ENCODE measurements at places on chromosomes 16 and 17. TPM values are rescaled to one million over a fixed set of nuclear protein-coding genes. Genes with fewer than 3 reads are reported as not detected.

The SNX11 gene
- total RNA-seq: 23.0 TPM

The VTN gene
- total RNA-seq: not detected

The OR3A3 gene
- total RNA-seq: not detected

The HID1 gene
- 1.6 TPM for total RNA-seq

The KRT39 gene
- total RNA-seq: not detected

The SERPINF2 gene
- not detected for total RNA-seq

The ZKSCAN2 gene
- 5.0 TPM for total RNA-seq

DNA sequence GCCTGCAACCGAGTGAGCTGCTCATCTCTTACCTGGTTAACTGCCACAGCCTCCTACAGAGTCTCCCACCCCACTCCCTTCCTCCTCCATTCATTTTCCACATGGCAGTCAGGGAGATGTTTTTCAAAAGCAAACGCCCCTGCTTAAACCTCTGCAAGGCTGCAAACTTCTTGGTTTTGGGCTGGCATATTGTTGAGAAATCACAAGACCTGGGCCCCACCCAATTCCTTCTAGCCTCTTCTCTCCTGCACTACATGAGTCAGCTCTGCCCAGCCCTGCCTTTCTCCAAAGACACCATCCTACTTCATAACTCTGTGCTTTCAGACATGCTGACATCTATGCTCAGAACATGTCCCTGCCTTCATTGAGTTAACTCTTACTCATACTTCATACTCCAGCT, 136.1 kb downstream of the SPACA3 start:
- H3K27me3 ChIP-seq: peaks cover 17% of the 10 kb centered on the region
- DNase-seq: no peak
- no peak overlapping the region for H3K4me3 ChIP-seq

GRCh38 chr16:47477679-47478078, 16.5 kb downstream of the PHKB start:
- no peak overlapping the region for H3K27ac ChIP-seq
- DNase-seq: no peak
- H3K4me1 ChIP-seq: peaks cover 18% of the 10 kb centered on the region
- peaks cover 6% of the 10 kb centered on the region for H3K36me3 ChIP-seq
- no peak overlapping the region for H3K4me3 ChIP-seq

- DNase-seq: no peak
- no peaks in the 10 kb centered on the region for H3K27me3 ChIP-seq
- no peaks in the 10 kb centered on the region for H3K36me3 ChIP-seq
Observed at GRCh38 chr16:81519301-81520150, 74.9 kb downstream of the CMIP start.

DNA sequence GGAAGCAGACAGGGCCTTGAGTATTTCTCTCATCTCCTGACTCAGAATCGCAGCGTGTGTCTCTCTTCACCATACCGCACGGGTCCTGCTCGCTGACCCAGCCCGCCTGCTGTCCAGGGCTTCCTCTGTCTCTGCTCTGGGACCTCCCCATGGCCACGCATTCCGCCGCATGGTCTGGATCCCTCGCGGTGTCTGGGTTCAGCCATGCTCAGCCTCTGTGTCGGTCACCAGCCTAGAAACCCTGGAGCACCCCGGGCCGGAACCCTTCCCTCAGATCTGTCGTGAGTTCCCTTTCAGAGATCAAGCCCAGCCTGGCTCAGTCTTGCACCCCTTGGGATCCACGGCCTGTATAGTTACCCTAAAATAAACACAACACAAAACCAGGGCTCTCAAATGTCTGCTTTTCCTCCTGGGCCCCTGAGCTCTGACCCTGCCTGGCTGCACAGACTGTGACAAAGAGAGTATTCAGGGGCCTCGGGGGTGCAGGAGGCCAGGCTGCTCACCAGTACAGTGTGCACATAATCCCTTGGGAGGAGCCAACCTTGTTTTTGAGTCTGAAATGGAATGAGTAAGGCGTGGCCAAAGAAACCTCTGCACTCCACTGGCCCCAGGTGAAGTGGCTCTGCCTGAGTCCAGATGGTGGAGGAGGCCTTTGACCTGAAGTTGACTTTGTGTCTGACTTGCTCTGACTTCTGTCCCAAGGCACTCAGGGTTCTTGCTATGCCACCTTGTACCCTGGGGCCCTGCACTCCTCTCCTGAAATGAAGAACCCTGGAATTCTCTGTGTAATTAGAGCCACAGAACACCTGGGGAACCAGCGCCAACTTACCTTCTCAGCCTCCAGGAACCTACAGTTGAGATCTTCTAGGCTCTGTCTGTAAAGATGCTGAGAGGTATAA, 5.8 kb upstream of the SPIRE2 start:
- peaks cover 4% of the 10 kb centered on the region for H3K27me3 ChIP-seq
- H3K27ac ChIP-seq: no peak overlapping the region
- H3K36me3 ChIP-seq: no peaks in the 10 kb centered on the region
- no peak overlapping the region for H3K4me3 ChIP-seq

GRCh38 chr17:42428141-42428944, 5.3 kb upstream of the CAVIN1 start:
- H3K36me3 ChIP-seq: no peaks in the 10 kb centered on the region
- peaks cover 9% of the 10 kb centered on the region for H3K27me3 ChIP-seq
- DNase-seq: peak; percentile 57
- peaks cover 4% of the 10 kb centered on the region for H3K4me1 ChIP-seq
- H3K27ac ChIP-seq: no peak overlapping the region
- H3K4me3 ChIP-seq: no peak overlapping the region

DNA sequence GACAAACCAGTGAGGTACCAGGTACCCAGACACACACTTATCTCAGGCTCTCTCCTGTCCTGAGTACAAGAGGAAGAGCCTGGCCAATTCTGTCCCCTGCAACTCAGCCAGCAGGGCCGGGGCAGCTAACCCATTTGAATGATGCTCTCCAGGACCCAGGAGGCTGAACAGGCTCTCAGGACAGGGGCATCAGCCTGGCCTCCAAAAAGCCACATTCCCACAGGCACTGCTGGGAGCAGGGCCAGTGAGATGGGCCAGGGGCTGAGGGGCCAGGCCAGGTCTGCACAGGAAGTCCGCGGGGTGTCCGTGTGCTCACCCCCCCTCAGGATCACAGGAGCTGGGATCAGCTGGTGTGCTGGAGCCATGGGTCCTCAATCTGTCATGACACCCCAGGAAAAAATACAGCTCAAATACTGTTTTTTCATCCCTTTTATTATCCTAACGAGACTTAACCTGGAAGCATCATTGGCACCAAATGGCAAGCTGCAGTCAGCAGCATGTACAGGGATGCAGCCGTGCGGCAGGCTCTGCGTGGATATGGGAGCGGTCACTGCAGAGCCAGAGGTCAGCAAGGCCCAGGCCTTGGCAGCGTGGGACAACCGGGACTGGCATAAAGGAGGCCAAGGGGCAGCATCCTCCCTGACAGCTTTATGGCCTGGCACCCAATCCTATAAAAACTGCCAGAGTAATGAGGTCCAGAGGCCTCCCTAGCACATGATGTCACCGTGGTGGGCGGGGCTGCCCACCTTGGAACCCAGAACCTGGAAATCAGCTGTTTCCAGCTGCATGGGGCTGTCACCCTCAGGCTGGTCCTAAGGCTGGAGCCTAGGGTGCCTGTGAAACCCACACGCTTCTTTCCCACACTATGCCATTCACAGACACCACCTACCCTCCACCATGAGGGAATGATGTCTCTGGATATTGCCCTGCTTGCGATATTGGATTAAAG, 276.7 kb downstream of the C16orf95 start:
- no peak overlapping the region for H3K27ac ChIP-seq
- no peaks in the 10 kb centered on the region for H3K36me3 ChIP-seq
- H3K4me3 ChIP-seq: no peak overlapping the region

GRCh38 chr17:63698886-63699637, 863 bp downstream of the LIMD2 start:
- H3K36me3 ChIP-seq: peaks cover 39% of the 10 kb centered on the region
- peak overlapping the region; percentile 83 for H3K4me3 ChIP-seq
- peak overlapping the region; percentile 92 for H3K27ac ChIP-seq
- H3K4me1 ChIP-seq: peaks cover 70% of the 10 kb centered on the region

DNA sequence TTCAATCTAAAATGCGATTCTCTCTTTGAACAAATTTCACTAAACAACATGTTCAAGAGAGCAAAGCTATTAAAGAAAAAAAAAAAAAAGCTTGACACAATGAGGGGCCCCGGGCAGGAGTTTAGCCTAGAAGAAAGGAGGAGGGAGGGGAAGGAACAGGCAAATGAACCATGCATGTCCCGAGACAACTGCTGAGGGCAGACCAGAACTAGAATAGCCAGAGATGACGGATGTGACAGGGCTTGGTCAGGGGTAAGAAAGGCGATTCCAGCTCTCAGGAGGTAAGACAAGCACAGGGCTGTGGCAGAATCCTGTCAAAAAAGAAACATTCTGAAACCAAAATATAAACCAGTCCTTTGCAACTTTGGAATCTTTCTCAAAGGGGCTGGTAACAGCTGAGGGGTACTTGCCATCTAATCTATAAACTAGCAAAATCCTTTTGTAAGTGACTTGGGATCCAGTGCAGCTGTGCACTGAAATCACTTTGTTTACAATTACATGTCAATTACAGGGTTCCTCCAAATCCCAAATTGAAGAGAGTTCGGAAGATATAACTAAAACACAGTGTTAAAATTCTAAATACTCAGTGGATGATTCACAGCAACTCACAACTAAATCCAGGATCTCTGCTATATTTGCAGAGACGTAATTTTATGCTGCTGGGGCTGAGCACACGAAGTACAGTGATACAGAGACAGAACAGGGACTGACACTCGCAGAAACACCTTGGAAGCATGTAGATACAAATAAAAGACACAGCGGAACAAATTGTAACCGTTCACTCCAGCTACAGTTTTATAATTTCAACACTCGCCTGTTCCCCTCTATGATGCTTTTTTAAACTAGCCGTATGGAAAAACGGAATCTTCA, 567.4 kb upstream of the ZFHX3 start:
- DNase-seq: no peak
- H3K36me3 ChIP-seq: no peaks in the 10 kb centered on the region
- no peak overlapping the region for H3K27ac ChIP-seq
- H3K27me3 ChIP-seq: peaks cover 8% of the 10 kb centered on the region

DNA sequence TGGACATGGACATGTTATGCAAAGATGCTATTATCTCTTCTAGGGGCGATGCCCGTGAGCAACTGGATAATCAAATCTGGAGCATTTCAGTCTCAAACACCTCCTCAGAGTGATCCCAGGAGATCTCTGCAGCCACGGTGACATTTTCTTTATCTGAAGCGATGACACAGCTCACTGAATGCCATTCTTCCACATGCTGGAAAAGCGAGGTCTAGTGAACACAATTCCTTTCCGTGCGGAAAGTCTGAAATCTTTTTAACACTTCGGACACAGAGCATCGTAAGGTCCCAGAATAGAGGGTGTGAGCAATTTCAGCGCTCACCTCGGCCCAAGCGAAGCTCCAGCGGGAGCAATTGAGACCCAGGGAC, 531 bp upstream of the HASPIN start:
- H3K27ac ChIP-seq: peak overlapping the region; percentile 89
- H3K36me3 ChIP-seq: peaks cover 67% of the 10 kb centered on the region
- no peak for DNase-seq
- peaks cover 63% of the 10 kb centered on the region for H3K4me1 ChIP-seq

GRCh38 chr16:68000450-68000849, 1.2 kb upstream of the DPEP2 start:
- peak overlapping the region; percentile 94 for H3K27ac ChIP-seq
- H3K27me3 ChIP-seq: no peaks in the 10 kb centered on the region
- peaks cover 50% of the 10 kb centered on the region for H3K4me1 ChIP-seq
- peaks cover 2% of the 10 kb centered on the region for H3K36me3 ChIP-seq

GRCh38 chr17:72430611-72431432, 310.0 kb downstream of the SOX9 start:
- H3K27me3 ChIP-seq: no peaks in the 10 kb centered on the region
- H3K4me1 ChIP-seq: no peaks in the 10 kb centered on the region
- H3K36me3 ChIP-seq: no peaks in the 10 kb centered on the region
- no peak overlapping the region for H3K4me3 ChIP-seq

DNA sequence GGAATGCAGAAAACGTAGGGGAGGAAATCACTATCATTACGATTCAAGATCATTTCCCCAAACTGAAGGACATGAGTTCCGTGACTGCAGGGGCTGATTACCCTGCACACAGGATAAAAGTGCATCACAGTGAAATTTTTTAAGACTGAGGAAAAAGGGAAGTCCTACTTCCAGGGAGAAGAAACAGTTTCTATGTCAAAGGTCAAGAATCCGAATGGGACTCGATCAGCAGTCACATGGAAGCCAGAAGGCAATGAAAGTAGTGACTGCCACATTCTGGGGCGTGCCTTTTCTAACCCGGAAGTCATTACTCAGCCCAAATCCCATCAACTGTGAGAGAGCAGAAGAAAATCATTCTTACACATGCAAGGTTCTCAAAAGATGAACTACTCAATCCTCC, 12.1 kb downstream of the ZZEF1 start:
- peaks cover 8% of the 10 kb centered on the region for H3K36me3 ChIP-seq
- H3K4me1 ChIP-seq: peaks cover 48% of the 10 kb centered on the region
- H3K27me3 ChIP-seq: no peaks in the 10 kb centered on the region
- no peak overlapping the region for H3K4me3 ChIP-seq
- no peak for DNase-seq

GRCh38 chr16:5670198-5670597, 572.6 kb upstream of the EEF2KMT start:
- H3K4me3 ChIP-seq: no peak overlapping the region
- no peak for DNase-seq
- H3K27ac ChIP-seq: no peak overlapping the region

DNA sequence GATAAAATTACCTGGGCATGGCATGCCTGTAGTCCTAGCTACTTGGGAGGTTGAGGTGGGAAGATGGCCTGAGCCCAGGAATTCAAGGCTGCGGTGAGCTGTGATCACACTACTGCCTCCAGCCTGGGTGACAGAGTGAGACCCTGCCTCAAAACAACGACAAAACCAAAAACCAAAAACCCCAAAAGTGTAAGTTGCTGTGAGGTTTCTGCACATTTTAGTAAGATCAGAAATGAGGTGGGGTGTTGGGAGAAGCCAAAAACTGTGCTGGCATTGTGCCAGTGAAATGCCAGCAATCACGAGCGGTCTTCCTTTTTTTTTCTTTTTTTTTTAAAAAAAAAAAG, 114.6 kb downstream of the PITPNC1 start:
- H3K27ac ChIP-seq: no peak overlapping the region
- H3K4me1 ChIP-seq: peaks cover 73% of the 10 kb centered on the region
- H3K4me3 ChIP-seq: no peak overlapping the region
- no peak for DNase-seq
- H3K27me3 ChIP-seq: no peaks in the 10 kb centered on the region

DNA sequence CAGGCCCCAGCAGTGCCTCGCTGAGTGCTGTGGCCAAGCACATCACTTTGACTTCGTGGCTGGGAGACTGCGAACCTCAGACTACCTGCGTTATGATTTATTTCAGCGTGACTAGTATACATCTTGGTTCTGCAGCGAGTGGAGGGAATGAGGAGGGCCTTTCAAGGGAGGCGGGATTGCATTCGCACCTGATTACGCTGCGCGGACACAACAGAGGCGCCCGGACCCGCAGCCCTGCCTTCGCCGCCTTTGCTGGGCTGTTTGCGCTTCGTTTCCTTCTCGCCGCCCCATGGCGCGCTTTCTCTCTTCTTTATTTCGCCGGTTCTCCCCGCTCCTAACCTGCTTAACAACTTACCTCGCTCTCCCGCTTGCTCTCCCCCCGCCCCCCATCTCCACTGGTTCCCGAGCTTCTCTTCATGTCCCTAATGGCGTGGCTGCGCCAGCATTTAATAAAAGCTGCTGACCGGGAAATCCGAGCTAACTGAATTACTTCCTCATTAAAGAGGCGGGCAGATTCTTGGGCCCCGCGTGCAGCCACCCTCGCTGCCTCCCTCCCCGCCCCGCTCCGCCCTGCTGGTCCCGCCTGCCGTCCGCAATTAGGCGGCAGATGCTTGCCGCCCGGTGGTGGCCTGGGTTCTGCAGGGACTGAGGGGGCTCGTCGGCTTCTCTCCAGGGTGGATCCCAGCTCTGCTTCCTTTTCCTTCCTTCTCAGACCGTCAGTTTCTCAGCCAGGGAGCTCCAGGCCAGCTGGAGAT, 257.6 kb upstream of the SDK2 start:
- H3K4me1 ChIP-seq: peaks cover 6% of the 10 kb centered on the region
- H3K36me3 ChIP-seq: no peaks in the 10 kb centered on the region
- H3K4me3 ChIP-seq: peak overlapping the region; percentile 75
- peak; percentile 52 for DNase-seq
- peaks cover 24% of the 10 kb centered on the region for H3K27me3 ChIP-seq

All from activated naive CD4-positive, alpha-beta T cell treated with anti-CD3 and anti-CD28 coated beads for 36 hours (primary cell).